ENCODE measurements at places on chromosomes 5 and 9. TPM values are rescaled to one million over a fixed set of nuclear protein-coding genes. Genes with fewer than 3 reads are reported as not detected.

DNA sequence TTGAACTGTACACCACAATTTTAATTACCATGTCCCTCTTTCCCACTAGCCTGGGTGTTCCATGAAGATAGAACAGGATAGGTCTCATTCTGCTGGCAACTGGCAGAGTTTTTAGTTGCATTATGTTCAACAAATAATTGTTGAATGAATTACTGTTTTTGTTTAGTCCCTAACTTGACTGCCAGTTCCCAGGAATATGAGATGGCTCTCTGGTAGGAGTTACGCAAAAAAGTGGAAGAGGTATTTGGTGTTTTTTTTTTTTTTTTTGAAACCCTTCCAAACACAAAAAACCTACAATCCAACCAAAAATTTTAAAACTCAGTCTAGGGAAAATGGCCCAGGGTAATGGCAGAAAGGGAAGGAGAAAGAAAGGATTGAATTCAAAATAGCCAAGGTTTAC is 153.6 kb downstream of the GNAQ start:
- no peak for DNase-seq
- no peaks in the 10 kb centered on the region for H3K4me1 ChIP-seq
- H3K27me3 ChIP-seq = no peaks in the 10 kb centered on the region
- H3K36me3 ChIP-seq = no peaks in the 10 kb centered on the region

The PCDHGB2 gene
- 0.16 TPM for polyA plus RNA-seq

- no peak overlapping the region for H3K4me3 ChIP-seq
- no peak for DNase-seq
- no peaks in the 10 kb centered on the region for H3K27me3 ChIP-seq
These were observed 237.1 kb upstream of the NMUR2 start for GRCh38 chr5:152641970-152642805.

- H3K27me3 ChIP-seq = no peaks in the 10 kb centered on the region
- H3K4me1 ChIP-seq = peaks cover 18% of the 10 kb centered on the region
- H3K4me3 ChIP-seq = no peak overlapping the region
- no peak for DNase-seq
These were observed 63.9 kb downstream of the SERINC5 start for GRCh38 chr5:80191991-80192398.

- H3K36me3 ChIP-seq = no peaks in the 10 kb centered on the region
- no peak overlapping the region for H3K27ac ChIP-seq
- no peaks in the 10 kb centered on the region for H3K4me1 ChIP-seq
- H3K4me3 ChIP-seq = no peak overlapping the region
- DNase-seq = no peak
- no peaks in the 10 kb centered on the region for H3K27me3 ChIP-seq
These were observed 483.4 kb upstream of the NUDT12 start for GRCh38 chr5:104045987-104046386.

DNA sequence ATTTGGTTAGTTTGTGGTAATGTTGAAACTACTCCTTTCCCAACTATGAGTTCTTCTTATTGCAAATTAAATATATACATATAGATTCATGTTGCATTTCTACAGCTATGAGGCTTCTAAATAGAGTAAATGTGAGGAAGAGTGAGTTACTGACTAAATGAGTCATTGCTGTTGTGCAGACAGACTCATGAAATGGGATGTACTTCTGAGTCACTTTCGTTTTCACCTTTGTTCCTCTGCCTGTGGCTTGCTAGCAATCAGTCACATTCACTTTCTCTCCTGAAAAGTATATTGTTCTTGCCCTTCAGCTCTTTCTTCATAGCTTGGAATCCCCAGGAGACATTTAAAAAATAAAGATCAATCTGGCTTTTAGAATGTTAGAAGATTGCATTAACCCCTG is 295.5 kb upstream of the SMC2 start:
- no peaks in the 10 kb centered on the region for H3K27me3 ChIP-seq
- no peak overlapping the region for H3K27ac ChIP-seq
- DNase-seq = peak; percentile 37

The NR5A1 gene
- not detected for polyA plus RNA-seq

DNA sequence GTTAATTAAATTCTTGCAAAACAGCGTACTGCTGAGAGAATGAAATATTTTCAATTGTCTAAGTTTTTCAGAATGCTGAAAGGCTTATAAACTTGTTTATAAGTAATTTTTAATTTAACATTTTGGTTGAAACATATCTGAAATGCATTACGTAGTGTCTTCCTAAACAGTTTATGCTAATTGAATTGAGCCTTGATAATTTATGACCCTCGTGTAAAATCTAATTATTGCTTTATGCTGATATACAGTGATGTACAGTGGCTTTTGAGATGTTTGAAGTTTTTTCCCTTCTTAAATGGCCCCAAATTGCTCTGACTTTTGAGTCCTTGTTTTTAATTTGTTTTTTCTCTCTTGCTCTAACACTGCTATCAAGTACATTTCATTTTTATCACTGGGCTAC is 262.7 kb downstream of the FBXL7 start:
- no peaks in the 10 kb centered on the region for H3K27me3 ChIP-seq
- no peaks in the 10 kb centered on the region for H3K36me3 ChIP-seq
- no peak overlapping the region for H3K4me3 ChIP-seq
- H3K27ac ChIP-seq = no peak overlapping the region
- H3K4me1 ChIP-seq = no peaks in the 10 kb centered on the region

DNA sequence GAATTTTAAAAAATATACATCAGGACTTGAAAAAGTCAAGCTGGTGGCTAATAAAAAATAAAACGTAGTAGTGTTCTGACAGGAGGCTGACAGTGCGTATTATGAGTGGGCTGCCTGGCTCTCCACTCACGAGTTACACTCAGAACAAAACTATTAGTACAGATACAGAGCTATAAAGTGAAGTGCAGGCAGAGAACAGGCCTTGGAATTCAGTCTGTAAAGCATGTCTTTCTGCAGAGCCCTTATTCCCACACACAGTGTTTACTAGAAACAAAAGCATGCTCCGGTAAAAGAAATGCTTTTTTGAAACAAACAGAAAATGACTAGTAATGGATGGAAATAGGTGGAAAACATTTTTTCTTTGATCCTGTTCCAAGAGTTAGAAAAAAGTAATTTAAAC is 334.7 kb downstream of the DIRAS2 start:
- H3K27me3 ChIP-seq = peaks cover 3% of the 10 kb centered on the region
- DNase-seq = no peak

The MACROH2A1 gene
- polyA plus RNA-seq = 230 TPM

- H3K4me1 ChIP-seq = peaks cover 97% of the 10 kb centered on the region
- no peaks in the 10 kb centered on the region for H3K27me3 ChIP-seq
- H3K27ac ChIP-seq = peak overlapping the region; percentile 80
- H3K36me3 ChIP-seq = no peaks in the 10 kb centered on the region
- H3K4me3 ChIP-seq = peak overlapping the region; percentile 64
- DNase-seq = no peak
These were observed 10.4 kb downstream of the CXXC5 start for GRCh38 chr5:139658501-139658927.
